Stimulated activated CD8-positive, alpha-beta memory T cell treated with anti-CD3 and anti-CD28 coated beads, Interleukin-2, amount 100 ng/mL, for 1 hour (primary cell): ENCODE measurements at places on chromosomes 2 and 18.

GRCh38 chr18:32200766-32201165 is 10.9 kb downstream of the MEP1B start:
- no peak for DNase-seq

DNA sequence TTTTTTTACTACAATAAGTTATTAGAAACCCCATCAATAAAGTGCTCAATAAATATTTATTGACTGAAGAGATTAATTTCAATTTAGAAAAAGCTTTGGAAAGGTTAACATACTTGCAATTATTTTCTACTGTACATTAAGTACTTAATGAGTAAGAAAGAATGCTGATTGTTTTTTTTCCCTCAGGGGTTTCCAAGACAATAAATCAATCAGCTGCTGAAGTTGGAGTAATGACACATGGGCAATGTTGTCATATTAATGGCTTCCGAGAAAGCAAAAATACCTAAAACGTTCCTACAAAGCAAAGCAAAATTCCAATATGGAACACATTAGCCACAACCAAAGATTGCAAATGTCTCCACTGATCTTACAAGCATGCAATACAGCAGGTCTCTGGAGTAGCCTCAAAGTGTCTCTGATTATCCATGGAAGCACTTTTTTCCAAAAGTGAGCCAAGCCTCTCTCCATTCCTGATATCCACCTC is 66.7 kb downstream of the ZC3H6 start:
- DNase-seq = no peak

DNA sequence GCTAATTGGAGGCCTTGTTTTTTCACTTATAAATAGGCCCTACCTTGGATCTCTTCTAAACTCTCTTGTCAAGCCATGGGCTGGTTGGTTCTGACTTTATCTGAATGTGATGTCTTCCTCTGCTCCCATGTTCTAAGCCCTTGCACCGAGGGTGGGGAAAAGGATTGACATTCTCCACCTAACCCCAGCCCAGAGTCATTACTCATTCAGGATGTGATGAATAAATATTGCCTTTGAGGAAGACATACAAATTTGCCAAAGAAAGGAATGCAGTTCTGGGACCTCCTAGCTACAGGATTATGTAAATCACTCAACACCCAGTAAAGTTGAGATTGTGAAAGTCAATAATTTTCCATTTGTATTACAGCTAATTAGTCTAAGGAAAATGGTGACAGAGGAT is 142.1 kb upstream of the LYPD6 start:
- no peak for DNase-seq

GRCh38 chr2:28401411-28401810 is 8.8 kb downstream of the FOSL2 start:
- DNase-seq = no peak

- no peak for DNase-seq
Observed at GRCh38 chr2:210363261-210363660, 48.3 kb upstream of the MYL1 start.

DNA sequence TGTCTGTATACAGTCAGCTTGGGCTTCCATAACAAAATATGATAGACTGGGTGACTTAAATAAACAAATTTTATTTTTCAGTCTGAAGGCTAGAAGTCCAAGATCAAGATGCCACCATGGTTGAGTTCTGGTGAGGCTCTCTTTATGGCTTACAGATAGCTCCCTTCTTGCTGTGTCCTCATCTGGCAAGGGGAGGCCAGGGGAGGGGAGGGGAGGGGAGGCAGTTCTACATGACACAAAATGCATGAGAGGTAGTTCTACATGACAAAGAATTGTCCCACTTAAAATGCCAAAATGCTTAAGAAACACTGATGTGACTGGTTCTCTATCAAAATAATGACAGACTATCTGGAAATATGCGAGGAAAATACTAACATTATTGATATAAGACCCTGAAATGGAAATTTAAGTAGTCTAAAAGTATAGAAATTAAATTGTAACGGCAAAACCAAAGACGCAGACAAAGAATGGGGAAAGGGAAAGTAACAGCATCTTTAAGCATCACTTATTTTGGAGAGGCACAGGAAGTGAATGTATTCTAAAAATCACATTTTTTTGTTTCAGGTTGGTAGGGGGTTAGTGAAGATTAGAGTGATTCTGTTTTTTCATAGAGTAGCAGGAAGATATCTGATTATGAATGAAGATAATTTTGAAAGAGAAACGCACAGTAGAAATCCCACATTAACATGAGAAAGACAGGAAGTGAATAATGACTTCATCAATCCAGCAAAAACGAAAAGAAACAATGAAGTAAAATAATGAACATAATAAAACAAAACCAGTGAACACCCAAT is 131.4 kb downstream of the STRN start:
- no peak for DNase-seq

DNA sequence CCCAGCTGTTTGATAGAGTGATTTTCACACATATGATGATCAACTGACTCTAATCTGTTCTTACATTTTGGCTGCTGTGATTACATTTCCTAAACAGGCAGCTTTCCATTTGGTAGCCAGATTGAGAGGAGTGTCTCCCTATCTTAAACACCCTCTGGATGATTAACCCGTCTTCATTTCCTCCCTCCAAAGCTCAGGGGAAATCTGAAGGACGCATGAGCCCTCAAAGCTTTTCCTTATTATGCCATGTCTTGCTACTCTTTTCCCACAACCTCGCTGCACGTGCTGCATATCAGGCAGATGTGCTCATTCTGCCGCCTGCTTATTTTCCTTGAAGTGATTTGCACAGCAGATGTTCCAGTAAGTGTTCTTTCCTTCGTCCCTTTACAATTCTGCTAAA is 837.4 kb downstream of the LRRTM4 start:
- DNase-seq = no peak

DNA sequence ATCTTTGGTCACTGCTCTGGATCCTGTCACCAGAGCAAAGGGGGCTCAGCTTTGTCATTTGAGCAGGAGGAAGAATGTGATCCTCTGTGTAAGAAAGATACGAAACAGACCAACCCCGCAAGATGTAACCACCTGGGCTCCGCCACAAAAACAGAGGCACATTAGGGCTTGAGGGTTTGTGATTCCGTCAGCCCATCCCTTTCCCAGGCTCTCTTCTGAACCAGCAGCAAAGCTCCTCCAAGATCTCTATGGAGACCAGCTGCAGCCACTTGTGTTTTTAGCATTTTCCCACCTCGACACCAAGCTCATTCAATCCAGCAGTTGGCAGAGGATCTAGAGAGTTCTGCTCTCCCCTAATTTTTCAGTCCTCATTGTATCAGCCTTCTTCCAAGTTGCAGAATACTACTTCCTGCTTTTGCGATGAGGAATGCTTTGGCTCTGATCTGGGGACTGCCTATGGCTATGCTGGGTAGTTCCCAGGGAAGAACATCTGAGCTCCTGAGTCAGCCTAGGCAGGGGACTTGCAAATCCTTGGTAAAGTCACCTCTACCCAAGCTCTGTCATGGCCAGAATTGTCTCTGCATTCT is 139.6 kb upstream of the RAB12 start:
- no peak for DNase-seq

GRCh38 chr18:45611943-45612342 is 3.3 kb upstream of the SLC14A2 start:
- DNase-seq = no peak

DNA sequence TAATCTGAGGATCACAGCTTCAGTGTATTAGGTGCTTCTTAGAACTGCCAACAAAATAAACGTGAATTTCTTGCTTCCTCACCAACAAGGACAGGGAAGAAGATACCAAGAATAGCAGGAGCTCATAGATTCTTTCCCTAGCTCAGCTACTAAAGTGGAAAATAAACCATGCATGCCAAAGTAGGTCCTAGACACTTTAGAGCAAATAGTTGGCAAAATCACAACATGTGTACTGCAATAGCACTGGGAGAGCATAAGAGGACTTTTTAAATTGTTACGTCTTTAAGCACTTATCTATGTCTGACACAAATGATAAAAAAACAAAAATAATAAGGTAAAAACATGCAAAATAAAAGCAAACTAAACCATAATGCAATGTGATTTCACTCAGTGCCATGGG is 49.5 kb downstream of the SUCLG1 start:
- DNase-seq = no peak

DNA sequence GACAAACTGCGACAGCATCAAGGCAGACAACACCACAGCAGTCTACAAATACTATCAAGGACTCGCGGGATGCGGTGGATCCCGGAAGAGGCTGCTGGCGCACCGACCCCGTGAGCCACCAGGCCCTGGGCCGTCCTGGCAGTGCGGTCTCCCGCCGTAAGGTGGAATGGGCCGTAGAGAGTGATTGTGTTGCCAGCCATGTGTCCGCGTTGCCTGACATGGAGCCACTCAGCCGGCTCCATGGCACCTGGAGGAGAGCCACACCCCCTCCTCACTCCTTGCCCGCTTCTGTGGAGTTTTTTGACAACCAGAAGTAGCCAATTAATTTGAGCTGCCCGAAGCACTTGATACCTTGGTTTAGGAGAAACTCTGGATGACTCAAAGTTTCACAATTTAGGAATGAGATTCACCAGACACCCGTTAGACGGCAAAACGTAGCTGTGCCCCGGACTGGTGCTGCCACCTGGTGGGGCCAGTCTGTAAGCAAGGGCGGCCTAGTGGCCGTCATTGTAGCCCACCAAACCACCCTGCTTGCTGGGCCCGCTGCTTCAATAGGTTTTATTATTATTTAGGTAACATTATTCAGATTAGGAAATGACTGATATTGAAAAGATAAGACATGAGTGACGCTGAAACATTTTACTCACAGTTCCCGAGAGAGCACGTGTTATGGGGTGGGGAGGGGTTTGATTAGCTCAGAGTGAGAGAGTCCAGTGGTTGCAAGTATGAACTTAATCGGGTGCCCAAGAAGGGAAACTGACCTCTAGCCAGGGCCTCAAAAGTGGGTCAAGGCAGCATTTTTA is 10.2 kb upstream of the IMP4 start:
- DNase-seq = peak; percentile 29

DNA sequence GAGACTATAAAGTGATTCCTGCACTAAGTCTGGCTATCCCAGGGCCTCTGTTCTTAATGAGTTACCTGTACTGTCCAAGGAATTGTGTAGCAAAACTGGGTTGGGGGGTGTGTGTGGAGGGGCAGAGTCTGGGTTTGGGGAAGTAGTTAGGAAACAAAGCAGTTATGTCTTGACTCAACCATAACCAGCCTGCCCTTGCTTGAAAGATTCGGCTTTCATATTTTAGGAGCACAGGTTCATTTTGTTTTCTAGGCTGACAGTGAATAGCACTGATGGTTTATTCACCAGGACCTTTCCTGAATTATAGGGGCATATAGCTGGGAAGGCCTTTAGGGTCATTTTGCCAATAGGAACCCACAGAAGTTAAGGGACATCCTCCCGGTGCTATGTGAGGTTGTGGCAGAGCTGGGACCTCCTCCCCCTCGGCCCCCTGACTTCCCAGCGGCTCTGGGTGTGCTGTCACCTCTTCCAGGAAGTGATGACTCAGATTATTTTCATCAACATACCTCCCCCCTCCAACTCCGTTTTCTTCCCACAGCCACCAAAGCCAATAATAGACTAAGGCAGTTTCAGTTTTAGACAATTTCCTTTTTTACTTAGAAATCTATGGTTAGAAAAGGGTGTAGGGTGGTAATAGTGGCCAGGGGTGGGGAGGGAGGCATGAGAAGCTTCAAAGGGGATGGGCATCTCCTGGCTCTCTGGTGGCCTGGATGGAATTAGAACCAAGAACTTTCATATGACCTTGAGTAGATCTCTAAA is 44.8 kb downstream of the SETBP1 start:
- peak; percentile 44 for DNase-seq

GRCh38 chr2:120384486-120385354 is 38.8 kb downstream of the INHBB start:
- DNase-seq = no peak

DNA sequence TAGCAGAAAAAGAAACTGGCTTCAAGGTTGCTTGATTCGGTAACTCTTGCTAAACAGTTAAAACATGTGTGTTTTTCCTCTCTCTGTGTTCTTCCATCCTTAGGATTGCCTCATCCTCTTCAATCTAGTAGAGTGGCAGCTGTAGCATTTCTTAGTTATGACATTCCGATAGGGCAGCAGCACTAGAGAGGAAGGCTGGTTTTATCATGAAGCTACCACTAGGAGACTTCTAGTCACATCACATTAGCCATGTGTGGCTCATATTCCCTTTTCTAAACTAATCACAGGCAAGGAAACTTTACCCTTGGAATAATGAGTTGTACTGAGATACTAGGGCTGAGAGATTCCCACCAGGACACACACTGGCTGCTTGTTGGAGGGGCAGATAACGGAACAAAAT is 187.6 kb downstream of the DOK6 start:
- DNase-seq = no peak

DNA sequence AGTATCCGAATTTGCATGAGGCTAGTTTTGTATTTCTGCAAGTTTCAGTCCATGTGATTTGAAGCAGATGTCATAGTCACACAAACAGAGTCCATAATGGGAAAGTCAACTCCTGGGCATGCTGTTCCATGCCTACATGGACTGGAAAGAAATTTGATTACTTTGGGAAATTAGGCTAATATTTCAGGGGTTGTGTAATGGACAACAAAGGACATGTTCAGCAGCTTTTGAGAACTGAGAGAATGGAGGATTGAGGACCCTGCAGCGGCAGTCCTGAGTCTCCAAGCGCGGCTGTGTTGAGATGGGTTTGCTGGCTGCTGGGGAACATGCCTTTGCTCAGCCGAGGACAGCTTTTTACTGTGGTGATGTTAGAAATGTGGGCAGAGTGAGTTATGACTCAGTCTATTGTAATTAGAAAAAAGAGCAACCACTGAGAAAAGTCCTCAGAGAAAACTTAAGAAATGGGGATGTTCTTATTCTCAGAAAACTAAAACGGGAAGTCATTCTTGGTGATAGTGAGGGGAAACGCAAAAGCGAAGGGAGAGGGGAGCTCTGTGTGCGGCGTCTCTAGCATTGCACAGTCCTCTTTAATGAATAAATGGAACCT is 149.2 kb downstream of the FAM210A start:
- DNase-seq = no peak

DNA sequence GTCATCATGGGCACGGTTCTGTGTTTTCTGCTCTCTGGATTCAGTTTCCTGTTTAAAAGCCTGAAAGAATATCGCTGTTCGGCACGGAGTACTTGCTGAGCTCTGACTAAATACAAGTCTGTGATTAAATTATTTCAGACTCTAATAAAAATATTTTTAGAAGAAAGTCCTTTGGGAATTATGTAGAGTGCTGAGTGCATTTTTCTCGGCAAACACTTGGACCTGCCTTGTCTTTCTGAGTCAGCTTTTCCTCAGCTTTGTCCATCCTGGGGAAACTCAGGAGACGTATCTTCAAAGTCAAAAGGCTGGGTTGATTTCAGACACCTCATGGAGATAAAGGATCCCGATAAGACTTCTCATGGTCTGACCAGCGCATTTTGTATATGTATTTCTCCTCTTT is 45.9 kb downstream of the IL1R2 start:
- DNase-seq = no peak

DNA sequence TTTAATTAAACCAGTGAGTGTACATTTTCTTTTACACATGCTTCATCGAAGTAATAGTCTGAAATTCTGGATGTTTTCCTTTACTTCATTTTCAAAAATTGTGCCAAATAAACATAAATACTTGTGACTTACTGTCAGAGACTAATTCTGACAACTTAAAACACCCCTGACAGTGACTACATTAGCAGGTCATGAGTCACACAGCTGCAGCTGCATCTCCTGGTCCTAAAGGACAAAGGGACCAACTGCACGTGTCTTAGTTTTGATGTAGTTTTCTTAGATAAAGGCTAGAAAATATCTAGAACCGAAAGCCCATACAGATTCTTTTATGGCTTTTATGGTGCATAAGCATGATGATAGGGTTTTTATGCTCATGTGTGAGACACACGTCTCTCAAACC is 29.6 kb upstream of the DSC3 start:
- DNase-seq = no peak

GRCh38 chr2:206305523-206306245 is 31.2 kb downstream of the ZDBF2 start:
- DNase-seq = no peak
